Epithelial cell of proximal tubule (primary cell): ENCODE measurements at places on chromosomes 1 and 21. TPM values are rescaled to one million over a fixed set of nuclear protein-coding genes. Genes with fewer than 3 reads are reported as not detected.

DSTYK gene
- 5.8 and 6.4 TPM in 2 replicates for total RNA-seq

PTGS2 gene
- 4.3 and 8.7 TPM in 2 replicates for total RNA-seq

RGSL1 gene
- not detected in 2 replicates for total RNA-seq

- no peak for DNase-seq
Measured at GRCh38 chr1:178190881-178191280, 97.0 kb downstream of the RASAL2 start.

- DNase-seq, result no peak
Measured at GRCh38 chr1:74205266-74205665, 7.2 kb downstream of the FPGT start.
